ENCODE measurements at places on chromosomes 1 and 21.
A peak's percentile ranks its signal among the peaks of the same experiment; 100 is the strongest.

- no peak for DNase-seq
Measured at GRCh38 chr1:5916572-5917280, 75.5 kb downstream of the NPHP4 start.

DNA sequence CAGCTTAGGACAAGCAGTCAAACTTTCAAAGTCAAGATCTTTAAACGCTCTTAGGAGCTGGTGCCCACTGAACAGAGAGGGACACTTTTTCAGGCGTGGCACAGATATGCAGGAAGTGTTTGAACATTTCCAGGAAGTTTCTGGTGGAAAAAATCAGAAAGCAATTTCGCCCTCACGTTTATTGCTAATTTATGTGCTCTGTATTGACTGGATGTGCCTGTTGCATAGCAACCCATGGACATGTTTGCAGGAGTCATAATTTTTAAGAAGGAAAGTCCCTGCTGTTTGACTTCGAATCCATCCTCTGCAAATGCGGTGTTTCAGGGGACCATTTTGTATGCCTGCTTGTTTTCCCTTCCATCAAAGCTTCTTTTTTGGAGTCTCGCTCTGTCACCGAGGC lies 239.9 kb upstream of the IRF2BP2 start:
- no peak for DNase-seq

DNA sequence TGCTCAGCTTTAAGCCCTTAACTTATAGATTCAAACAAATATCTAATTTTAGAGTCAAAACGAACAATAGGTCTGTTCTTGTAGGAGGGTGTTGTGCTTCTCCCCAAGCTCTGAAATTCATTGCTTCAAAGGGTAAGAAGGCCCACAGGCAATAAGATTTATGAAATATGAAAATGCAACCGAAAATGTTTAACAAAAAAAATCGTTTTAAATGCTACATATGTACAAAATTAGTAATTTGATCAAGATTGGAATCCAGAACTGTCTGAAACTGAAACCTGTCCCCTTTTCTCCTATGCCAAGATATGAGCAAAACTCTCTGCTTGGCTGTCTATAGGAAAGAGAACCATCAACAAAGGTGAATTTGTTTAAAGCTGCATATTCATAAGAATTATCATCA lies 534.3 kb downstream of the PLPP3 start:
- no peak for DNase-seq

DNA sequence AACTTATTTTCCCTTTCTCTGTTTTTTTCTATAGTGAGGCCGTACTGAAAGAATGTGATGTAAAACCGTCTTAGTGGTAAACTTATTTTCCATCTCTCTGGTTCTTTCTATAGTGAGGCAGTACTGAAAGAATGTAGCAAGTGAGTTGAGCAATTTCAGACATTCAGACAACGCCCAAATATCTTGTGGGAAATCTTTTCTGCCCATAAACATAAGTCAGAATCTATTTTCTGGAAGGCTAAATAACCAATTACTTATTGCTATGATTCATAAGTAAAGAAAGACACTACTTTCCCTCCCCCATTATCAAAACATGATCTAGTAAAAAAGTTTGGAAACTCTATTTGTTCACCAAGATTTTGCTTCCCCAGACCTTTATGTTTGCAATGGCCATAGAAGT lies 18.8 kb upstream of the SCCPDH start:
- no peak for DNase-seq

DNA sequence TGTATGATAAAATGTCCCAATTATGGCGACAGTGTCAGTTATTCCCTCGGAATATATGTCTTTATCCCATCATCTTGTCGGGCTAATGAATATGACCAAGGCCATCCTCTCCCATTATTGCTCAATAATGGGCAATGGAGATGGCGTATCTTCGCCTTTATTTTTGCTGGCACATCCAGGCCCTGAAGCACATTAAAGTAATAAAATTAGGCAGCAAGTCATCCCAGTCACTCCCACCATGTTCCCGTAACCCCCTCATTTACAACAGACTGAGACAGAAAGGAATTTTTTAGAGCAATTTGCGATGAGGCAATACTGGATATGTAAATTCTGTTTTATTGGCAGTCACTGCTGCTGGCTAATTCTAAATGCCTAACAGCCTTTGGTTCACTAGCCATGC lies 35.3 kb downstream of the CLIC6 start:
- no peak for DNase-seq

DNA sequence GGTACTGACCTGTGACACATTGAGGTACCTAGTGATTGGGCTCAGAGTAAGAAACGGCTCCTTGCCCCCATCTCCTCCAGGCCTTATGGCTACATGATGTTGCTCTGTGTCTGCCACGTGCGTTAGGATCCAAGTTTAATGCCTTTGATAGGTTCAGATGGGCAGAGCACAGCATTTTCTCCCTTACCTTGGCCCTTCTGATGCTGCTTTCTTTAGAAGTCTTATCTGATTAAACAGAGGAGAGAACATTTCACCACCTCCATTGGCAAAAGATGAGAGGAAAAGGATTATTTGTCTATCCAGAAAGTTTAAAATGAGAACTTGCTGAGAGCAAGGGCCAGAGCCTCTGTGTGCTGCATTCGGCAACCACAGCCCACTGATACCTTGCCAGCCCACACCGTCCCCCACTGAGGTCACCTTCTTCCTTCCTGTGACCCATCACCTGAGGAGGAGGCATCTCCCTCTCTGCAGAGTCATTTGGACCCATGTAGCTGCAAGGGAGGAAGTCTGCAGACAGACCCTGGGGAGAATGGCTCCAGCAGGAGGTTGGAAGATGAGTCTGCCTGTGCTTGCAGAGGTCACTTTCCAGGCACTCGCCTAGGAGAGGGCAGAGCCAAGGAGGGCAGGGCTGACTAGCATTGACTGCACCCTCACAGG lies 16.7 kb downstream of the SHISA4 start:
- DNase-seq = no peak

GRCh38 chr1:172834609-172835008 lies 175.7 kb downstream of the FASLG start:
- no peak for DNase-seq

- DNase-seq = peak; percentile 88
Measured at GRCh38 chr1:156090840-156091188, 8.5 kb upstream of the MEX3A start.

- DNase-seq = no peak
Measured at GRCh38 chr1:115783311-115783710, 14.8 kb upstream of the CASQ2 start.

- no peak for DNase-seq
Measured at GRCh38 chr1:69573911-69574310, 6.2 kb downstream of the LRRC7 start.

DNA sequence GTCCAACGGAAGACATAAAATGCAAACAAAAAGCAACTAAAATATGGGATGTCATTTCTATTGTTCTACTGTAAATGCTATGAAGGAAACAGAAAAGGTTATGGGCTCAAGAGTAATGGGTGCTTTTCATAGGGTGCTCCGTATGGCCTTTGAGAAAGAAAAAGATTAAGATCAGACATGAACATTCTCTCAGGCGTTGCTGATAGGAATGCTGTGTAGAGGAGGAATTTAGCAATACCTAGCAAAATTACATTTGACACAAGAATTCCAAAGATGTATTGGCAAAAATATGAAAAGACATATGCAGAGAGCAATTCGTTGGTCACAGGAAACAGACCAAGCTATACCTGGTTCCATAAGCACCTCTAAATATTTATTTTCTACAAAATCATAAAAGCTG lies 5.7 kb upstream of the OXCT2 start:
- DNase-seq = no peak

- no peak for DNase-seq
Measured at GRCh38 chr1:94816030-94816429, 4.1 kb upstream of the SLC44A3 start.

GRCh38 chr1:160245434-160245833 lies 16.9 kb downstream of the DCAF8 start:
- no peak for DNase-seq

DNA sequence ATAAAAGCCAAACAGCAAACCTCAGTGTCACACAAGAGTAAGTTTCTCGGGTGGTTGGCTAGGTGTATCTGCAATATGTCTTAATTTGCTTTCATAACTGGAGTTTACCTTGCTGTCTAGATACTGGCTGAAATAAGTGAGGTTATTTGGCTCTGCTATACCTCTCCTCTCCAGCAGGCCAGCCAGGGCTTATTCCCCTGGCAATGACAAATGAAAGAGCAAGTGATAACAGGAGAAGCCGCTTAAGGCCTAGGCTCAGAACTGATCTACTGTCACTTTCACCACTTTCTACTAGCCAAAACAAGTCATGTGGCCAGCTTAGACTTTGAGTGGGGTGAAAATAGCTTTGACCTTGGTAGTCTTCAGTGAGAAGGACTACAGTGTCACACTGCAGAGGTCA lies 4.8 kb upstream of the RPE65 start:
- DNase-seq = no peak

- no peak for DNase-seq
Measured at GRCh38 chr1:200907611-200908097, 13.0 kb downstream of the INAVA start.

DNA sequence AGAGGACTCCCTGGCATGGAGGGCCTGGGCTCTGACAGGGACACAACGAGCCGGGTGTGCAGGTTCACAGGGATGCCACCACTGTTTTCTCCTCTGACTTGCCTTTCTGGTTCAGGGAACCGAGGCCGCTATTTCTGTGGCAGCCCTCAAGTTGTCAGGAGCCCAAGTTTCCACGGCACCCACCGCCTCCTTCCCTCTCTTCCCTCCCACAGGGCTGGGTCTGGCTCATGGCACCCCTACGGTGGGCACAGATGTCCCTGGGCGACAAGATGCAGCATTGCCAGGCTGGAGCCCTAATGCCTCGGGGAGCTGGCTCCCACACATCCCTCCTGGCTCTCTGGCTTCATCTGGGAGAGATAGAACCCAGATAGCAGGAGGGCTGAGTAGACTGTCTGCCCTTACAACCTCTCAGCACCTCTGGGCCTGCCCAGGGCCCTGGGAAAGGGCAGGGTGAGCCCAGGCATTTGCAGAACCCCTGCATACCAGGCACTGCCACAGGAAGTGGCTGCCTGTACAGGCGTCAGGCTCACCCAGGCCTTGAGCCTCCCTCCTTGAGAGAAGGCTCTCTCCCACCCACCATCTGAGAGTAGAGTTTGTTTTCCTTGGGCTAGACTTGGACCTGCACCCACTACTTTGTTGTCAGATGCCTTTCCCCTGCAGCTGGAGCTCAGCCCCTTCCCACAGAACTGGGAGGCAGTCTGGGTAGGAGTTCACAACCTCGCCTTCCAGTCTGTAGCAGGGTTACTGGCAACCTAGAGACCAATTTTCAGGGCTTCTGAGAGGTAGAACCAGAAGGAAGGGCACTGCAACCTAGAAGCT lies 20.5 kb downstream of the KCNC4 start:
- DNase-seq = no peak

- DNase-seq = peak; percentile 81
Measured at GRCh38 chr1:47208374-47208850, 18.6 kb upstream of the PDZK1IP1 start.

DNA sequence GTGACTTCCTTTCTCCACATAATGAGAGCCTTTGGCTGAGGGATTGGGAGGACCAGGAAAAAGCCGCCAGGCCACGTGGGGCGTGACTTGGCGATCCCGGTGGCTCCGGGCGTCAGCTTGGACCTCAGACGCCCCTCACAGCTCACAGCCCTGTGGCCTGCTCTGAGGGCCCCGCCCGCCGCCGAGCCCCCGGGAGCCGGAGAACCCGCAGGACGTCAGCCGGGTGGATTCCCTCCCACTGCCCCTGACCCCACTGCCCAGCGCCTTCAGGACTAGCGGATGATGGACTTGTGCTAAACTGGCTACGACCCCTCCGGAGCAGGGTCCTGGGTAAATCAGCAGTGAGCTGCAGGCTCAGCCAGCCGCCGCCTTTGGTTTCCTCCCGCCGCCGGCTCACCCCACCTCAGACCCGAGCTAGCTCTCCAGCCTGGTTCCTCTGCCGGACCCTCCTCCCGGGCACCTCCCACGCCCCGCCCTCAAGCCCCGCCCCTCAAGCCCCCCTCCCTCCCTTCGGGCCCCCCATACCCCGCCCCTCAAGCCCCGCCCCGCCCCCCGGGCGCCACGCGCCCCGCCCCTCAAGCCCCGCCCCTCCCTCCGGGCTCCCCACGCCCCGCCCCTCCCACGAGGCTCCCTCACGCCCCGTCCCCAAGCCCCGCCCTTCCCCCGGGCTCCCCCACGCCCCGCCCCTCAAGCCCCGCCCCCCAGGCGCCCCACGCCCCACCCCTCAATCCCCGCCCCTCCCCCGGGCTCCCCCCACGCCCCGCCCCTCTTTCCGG lies 10.0 kb upstream of the FAAP20 start:
- DNase-seq = peak; percentile 94

DNA sequence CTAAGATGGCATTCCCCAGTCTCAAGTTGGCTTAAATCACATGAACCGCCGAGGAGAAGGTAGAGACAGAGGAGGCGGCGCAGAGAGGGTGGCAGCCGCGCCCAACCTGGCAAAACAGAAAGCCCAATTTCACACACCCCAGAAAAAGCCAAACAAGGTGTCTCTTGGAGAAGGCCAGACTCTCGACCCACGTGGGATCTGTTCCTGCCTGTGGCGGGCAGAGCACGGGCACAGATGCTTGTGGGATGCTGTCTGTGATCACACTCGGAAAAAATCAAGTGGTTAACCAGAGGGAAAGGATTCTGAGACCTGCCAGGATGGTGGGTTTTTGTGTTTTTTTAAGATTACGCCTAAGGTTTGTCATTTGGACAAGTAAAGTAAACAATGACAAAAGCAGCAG lies 80.7 kb downstream of the MRPL37 start:
- DNase-seq = no peak

DNA sequence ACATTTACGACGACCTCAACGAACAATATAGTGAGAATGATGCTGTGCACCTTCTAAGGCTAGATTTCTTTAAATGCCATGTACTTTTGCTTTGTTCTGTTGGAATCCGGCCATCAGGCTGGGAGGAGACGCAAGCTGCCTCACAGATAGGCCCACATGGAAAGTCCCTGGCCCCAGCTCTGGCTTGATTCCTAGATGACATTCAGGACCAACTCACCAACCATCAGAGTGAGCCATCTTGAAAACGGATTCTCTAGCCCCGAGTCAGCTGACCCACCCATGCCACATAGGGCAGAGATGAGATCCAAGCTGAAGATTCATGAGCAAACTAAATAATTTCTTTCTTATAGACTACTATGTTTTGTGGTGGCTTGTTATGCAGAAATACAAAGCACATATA lies 164.4 kb downstream of the ZNF281 start:
- no peak for DNase-seq

GRCh38 chr1:64472040-64472376 lies 2.1 kb downstream of the CACHD1 start:
- DNase-seq = no peak

DNA sequence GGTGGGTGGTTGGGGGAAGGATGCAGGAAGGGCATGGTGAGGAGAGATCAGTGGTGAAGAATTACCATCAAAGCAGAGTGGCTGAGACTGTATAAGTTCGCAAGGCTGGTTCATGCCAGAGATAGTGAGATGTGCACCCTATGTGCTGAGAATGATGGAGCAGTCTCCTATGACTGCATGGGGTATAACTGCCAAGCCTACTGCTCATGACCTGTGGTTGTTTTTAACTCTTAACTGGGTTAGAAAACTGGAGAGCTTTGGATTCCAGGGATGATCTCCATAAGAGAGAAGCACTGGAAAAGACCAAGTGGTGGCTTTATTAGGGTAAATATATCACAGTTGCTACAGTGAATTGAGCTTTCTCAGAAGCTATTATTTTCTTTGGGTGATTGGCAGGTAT lies 16.2 kb downstream of the WNT2B start:
- no peak for DNase-seq

- DNase-seq = no peak
Measured at GRCh38 chr1:246020211-246020954, 486.7 kb downstream of the SMYD3 start.

- peak; percentile 14 for DNase-seq
Measured at GRCh38 chr1:186806477-186806876, 22.3 kb upstream of the PLA2G4A start.
